CD4-positive, alpha-beta T cell treated with Interleukin-17A for 1 hour (primary cell): ENCODE measurements at places on chromosomes 3 and 15.
A peak's percentile ranks its signal among the peaks of the same experiment; 100 is the strongest.

DNA sequence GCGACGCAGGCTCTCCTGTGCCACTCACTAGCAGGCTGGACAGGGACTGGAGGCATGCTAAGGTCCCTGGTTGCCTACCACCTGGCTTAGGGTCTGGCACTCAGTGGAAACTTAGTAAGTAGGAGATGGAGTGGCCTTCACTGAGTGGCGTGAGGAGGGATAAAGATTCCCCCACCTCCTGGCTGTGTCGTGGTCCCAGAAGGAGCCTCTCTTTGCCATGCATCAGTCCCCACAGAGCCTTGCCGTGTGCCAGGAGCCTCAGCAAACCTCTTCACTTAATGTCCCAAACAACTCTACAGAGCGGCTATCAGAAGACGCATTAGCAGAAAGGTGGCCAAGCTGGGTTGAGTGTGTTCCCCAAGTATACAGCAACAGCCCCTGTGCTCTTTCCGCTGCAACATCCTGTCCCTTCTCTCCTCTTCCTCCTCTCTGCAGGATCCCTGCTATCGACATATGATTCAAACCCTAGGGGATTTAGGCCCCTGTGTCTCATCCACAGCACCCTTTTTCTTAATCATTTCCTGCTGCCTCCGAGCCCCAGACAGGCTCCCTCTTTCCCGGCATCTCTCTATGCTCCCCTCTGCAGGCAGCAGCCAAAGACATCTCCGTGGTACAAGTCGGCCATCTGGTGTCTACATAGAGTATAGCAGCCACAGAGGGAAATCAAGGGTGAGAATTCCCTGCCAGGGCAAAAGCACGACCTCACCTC is 66.7 kb downstream of the SLC6A1 start:
- peak; percentile 24 for DNase-seq

DNA sequence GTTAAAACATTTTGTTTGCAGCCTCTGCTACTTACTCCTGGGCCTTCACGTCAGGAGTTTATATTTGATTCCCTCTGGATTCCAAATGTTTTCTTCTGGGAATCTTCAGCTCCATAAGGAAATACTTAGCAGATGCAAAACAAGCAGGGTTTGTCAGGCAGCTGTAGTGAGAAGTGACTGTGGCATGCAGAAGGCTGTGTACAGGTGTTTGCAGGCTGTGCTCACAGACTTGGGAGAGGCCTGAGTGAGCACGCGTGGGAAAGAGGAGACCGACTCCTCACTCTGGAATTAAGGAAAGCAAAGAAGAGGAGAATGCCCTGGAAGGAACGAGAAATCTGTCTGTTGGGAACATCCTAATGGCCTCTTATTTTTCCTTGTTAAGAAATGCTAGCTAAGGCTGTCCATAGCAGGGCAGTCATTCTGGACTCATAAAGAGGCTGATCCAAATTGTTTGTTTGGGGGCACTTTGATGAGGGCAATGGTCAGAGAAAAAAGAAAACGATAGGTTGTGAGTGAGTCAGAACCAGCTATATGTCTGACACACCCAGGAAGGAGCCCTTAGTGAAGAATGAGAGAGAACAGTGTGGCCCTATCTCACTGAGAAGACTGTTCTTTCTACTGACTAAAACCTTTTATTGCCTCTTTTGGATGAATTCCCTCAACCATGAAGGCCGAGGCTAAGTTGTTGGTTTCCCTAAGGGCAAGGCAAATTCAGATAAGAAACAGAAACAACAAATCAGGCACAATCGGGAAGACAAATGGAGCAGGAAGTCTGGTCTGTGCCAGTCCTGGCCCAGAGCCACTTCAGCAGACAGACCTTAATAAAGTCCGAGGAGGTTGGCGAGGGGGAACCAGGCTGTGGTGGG is 82.6 kb downstream of the TGFBR2 start:
- DNase-seq, result no peak

DNA sequence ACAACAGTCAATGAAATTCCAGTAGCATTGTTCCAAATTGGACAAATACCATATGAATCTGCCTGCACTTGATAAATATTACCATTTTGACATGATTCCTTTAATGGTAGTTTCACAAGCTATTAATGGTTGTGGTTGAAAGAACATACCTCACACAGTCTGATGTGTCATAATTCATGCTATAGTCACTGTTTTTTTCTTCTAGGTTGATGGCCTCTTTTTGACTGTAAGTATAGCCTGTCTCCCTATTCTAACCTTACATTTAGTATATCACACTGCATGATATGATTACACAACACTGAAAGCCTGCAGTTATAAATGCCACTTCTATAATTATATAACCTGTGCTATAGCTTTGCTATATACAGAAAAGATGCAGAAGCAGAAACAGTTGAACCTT is 834.1 kb downstream of the NSUN3 start:
- DNase-seq, result no peak

GRCh38 chr3:52827866-52828376 is 2.6 kb downstream of the ITIH4 start:
- DNase-seq, result no peak

GRCh38 chr15:27491666-27492621 is 521.0 kb downstream of the GABRG3 start:
- DNase-seq, result no peak

GRCh38 chr3:9064850-9065249 is 101.6 kb upstream of the RAD18 start:
- DNase-seq, result no peak

DNA sequence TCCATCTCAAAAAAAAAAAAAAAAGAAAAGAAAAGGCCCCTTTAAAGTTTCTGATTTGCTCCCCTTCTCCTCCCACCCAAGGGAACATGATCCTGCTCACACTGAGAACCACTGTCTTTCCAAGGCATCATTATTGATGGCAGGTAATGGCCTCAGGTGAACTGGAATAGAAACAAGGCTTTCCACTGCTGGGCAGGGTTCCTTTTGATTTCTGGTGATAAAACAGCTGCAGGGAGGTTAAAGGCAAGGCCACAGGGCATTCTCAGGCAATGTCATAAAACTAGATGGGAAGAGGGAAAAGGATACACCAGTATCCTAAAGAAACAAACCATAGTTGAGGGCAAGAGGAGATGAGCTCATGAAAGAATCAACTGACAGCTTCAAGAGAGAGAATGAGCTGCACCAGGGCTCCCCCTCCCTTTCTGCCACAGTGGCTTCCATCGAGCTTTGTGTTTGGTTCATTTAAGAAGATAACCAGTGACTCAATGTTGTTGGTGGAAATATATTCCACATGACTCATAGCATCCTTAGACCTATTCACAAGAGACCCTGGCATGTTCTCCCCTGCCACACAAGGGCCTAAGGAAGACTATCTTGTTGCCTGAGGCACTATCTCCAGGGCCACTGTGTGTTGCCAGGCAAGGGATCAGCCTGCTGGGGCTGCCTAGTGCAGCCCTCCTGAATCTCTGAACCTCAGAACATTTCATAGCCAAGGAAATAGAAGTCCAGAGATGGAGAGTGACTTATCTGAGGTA is 86.4 kb downstream of the WDR76 start:
- no peak for DNase-seq

DNA sequence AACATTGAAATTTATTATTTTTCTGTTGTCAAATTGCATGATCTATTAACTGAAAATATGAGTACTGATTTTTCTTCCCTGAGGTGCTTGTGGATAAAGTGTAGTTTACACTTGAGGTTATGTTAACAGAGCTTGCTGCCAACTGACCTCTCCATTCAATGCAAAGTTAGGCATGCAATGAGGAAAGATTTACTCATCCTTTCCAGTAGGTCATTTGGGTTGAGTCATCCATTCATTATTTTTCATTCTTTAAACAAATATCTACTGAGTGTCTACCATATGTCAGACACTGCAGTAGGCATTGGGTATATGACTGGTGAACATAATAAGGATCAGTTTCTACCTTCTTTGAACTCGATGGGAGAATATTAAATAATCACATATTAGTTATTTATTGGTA is 604.1 kb downstream of the EDEM1 start:
- DNase-seq, result no peak

DNA sequence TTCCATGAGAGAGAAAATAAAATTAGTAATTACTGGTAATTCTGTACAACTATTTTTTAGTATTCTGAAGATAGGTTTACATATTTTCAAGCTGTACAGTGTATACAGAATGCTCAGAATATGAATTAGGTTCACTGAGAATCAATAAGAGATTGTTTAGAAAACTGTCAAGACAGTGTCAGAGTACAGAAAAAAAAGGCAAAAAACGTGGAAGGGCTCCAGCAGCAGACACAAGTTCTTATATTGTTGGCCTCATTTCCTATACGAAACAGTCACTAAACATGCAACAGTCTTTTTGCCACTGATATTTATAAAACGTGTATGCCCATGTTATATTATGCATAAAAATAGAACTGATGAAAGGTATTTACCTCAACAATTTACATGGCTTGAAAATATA is 103.9 kb downstream of the ISL2 start:
- DNase-seq, result no peak

GRCh38 chr3:48598323-48599076 is 3.4 kb upstream of the COL7A1 start:
- no peak for DNase-seq

GRCh38 chr3:52030714-52031310 is 25.6 kb downstream of the DUSP7 start:
- no peak for DNase-seq

DNA sequence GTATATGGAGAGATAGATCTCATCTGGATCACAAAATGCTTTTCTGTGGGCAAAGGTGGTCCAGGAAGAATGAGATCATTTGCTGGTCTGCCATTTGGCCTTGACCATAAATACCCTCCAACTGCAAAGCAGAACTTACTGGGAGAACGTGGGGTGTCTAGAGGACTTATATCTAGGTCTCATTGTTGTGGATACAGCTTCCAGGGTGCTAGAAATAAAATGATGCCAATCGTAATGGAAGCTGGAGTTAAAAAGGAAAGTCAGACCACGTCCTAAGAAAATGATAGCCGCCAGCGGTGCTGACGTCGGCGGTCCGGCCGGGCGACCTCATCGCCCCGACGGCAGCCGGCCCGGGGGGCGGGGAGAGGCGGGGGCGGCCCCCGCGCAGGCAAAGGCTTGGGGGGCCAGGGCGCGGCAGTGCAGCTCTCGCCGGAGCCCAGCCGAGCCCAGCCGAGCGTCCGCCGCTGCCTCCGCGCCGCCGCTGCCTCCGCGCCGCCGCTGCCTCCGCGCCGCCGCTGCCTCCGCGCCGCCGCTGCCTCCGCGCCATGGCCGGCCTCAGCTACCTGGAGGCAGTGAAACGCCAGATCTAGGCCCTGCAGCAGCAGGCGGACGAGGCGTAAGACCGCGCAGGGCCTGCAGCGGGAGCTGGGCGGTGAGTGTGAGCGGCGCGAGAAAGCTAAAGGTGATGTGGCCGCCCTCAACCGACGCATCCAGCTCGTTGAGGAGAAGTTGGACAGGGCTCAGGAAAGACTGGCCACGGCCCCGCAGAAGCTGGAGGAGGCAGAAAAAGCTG is 89.5 kb downstream of the EOMES start:
- peak; percentile 54 for DNase-seq
